ENCODE measurements at places on chromosomes 3 and 15. TPM values are rescaled to one million over a fixed set of nuclear protein-coding genes. Genes with fewer than 3 reads are reported as not detected.
A peak's percentile ranks its signal among the peaks of the same experiment; 100 is the strongest.

Gene SLC24A5
- polyA plus RNA-seq: 0.64 TPM

Gene LYZL4
- polyA plus RNA-seq: not detected

Gene NANOGP8
- 0.41 TPM for polyA plus RNA-seq

Gene MELTF
- 2.7 TPM for polyA plus RNA-seq

Gene PARP9
- 13.4 TPM for polyA plus RNA-seq

DNA sequence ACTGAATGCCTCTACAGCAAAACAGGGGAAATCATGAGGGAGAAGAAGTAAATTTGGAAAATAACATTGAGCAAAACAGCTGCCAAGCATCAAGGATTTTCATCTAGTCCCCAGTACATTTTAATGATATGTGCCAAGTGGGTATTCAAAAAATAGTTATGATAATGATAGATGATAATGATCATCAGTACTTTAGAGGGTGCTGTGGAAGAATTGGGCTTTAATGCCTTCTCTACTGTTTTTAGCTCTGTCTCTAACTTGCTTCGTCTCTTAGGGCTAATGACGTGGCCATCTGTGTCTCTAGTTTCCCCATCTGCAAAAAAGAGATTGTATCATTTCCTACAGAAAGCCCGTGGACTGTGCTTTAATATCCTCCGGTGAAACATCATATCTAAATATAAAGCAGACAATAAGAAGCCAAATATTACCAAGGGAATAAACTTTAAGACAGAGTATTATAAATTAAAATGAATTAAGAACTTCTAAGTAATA, 10.2 kb upstream of the FSIP1 start:
- DNase-seq: no peak

DNA sequence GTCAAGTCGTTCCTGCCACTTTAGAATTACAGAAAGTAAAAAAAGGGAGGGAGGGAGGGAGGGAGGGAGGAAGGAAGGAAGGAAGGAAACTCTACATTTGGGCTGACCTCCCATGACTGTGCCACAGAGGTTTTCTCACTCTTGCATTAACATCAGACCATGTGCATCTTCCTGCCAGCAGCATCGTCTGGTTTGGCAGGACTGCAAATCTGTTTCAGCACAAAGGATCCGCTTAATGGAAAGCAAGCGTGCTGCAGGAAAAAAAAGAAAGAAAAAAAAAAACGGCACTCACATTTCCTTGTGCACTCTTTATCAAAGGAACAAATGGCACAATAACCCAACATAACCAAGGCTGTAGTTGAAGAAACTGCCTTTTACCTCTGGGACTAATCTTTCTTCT, 148.8 kb upstream of the HES1 start:
- DNase-seq: no peak

DNA sequence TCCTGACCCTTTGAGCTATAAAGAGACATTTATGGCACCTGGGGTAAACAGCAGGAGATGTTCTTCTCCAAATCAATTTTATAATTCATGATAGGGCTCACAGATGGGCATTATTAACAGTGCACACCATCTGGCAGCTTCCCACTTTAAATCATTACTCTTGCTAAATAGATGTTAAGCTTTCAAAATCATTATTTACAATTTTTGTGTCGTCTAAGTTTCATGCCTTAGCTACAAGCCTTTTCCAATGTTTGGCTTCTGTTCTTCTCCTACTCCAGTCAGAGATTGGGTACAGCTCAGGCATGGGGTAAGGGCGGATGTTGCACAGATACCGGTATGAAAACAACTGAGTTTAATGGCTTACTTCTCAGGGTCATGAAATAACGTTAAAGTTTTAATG, 120.9 kb upstream of the PFN2 start:
- no peak for DNase-seq

DNA sequence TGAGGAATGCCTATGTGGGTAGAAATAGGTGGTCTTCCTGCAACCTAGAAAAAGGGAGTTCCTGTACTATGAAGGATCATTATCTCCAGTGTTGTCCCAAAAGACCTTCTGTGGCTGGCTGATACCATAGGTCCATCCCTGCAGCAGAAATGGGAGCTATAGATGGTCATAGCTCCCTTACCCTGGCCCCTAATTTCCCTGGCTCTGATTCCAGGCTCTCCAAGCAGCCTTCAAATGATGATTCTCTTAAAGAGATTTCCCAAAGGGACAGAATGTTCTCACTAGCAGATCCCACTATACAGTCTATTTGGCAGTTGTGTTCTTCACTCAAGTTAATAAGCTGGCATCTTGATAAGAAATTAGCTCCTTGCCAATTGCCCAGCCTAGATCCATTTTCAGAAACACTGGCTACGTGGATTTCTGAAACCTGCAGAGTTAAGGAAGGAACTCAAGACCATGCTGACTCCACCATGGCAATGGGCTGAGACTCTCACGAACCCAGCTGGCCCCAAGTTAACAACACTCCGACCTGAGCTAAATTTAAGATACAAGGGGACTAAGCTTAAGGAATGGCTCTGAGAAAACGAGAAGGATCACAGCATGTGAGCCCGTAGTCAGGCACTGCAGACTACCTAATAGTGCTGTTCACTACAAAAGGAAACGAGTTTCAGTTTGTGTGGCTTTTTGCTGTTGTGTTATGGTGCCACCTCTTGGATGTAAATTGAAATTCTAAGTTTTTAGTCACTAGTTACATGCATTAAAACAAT, 11.4 kb downstream of the C15orf40 start:
- DNase-seq: peak; percentile 16

- no peak for DNase-seq
Measured at GRCh38 chr3:56864090-56864489, 62.3 kb upstream of the ARHGEF3 start.

- DNase-seq: no peak
Measured at GRCh38 chr3:169534439-169534838, 129.1 kb downstream of the MECOM start.

- DNase-seq: no peak
Measured at GRCh38 chr3:127486321-127486944, 104.1 kb downstream of the TPRA1 start.

DNA sequence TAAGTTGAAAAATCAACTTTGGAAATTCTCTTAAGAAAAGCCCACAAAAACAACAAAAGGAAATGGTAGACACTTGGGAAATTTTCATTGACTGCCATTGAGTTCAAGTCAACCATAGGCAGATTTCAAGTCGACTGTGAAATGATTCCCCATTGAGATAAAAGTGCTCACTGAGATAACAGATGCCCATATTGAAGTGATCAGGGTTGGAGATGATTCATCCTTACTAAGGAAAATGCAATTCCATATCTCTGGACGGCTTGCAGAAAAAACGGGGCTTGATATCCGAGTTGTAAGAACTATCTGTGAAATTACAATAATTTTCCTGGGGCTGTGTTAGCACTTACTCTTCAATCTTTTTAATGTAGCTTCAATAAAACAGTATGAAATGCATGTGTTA, 373.1 kb upstream of the THRB start:
- DNase-seq: no peak

- no peak for DNase-seq
Measured at GRCh38 chr15:43206054-43206453, 14.8 kb downstream of the EPB42 start.

- no peak for DNase-seq
Measured at GRCh38 chr3:86938416-86939105, 52.4 kb downstream of the VGLL3 start.

- DNase-seq: peak; percentile 56
Measured at GRCh38 chr3:11641683-11642430, 1.9 kb downstream of the VGLL4 start.

DNA sequence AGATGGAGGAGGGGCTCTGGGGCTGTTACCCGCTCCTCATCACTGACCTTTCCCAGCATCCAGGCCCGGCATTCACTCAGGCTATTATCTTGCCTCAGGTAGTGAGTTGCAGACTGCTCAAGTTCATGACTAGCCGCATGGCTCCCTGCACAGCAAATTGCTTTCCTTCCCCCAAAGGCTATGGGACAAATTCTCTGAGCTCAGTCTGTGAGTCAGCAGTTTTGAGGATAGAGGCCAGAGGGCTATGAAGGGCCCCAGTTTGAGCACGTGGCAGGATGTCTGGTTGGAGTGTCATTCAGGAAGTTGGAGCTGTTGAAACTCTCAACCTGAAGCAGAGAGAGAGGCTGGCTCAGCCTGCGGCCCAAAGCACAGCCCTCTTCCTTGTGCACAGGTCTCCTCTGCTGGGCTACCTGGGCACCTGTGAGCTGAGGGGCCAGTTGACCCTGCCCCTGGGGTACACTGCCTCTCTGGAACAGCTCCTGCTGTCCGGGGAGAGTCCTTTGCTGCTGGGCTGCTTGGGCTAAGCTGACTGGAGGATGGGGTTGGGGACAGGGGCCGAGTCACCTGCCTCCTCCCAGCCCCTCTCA, 7.9 kb downstream of the FAH start:
- no peak for DNase-seq

- no peak for DNase-seq
Measured at GRCh38 chr3:134477002-134477401, 8.8 kb downstream of the ANAPC13 start.

GRCh38 chr3:38805765-38806386, 10.1 kb downstream of the SCN10A start:
- peak; percentile 83 for DNase-seq

DNA sequence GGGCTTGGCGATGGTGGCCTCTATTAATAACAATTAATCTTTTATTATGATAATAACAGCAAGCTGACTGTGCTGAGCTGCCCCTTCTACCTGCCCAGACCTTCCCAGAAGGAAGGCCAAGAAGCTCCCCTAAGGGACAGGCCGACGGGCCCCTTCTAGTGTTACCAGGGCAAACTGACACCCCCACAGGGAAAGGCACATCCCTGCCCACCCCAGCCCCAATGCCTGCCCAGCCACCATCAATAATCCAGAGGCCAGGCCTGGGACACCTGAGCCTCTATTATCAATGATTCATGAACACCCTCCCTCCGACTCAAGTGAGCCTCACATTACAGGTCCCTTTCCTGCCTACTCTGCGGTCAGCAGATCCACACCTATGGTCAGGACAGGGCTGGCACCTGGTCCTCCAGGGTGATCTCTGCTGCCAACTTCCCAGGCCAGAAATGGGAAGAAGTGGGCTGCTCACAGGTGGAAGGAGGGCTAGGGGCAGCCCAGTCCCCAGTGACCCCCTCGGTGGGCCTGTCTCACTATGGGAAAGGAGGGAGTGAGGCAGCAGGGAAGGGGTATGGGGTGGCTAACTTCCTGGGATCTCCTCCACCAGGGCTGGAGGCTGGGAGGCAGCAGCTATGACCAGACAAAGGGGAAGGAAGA, 1.8 kb downstream of the TWF2 start:
- no peak for DNase-seq

DNA sequence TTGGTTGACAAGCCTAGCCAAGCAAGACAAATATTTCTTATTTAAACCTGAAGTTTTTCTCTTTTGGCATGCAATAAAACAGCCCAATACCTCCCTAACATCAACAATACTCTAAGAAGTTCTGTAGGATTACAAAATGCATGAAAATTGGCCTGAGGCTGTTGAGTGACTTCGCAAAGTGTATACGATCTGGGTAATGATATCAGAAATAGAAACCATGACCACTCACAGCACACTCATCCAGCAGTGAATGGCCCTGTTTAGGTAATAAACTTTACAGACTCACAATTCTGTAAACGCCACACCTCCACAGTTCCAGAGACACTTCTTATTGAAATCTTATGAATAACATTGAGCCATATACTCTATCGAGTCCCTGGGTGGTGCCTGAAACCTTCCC, 83.0 kb upstream of the NAALADL2 start:
- no peak for DNase-seq

GRCh38 chr3:116561529-116561928, 116.2 kb upstream of the LSAMP start:
- DNase-seq: no peak

GRCh38 chr3:128973988-128974564, 19.8 kb downstream of the CFAP92 start:
- no peak for DNase-seq

DNA sequence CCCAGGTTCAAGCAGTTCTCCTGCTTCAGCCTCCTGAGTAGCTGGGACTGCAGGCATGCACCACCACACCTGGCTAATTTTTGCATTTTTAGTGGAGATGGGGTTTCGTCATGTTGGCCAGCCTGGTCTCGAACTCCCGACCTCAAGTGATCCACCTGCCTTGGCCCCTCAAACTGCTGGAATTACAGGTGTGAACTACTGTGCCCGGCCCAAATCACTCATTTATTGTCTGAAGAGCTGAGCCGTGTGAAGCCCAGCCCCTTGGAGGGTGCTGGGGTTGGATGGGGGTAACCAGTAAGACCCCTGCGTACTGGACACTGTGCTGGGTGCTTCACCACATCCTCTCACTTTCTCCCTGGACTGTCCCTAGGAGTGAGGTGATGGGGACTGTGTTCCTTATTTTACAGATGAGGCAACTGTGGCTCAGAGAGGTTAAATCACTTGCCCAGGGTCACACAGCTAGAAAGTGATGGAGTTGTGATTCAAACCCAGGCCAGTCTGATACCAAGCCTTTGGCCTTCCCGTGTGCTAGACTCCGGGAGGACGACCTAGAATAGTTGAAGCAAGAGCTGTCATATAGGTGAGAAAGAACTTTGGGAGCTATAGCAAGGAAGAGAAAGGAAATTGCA, 41.7 kb upstream of the IREB2 start:
- DNase-seq: no peak
